Mucosa of descending colon (tissue), 3 donors: ENCODE measurements at places on chromosomes 4 and X.

DNA sequence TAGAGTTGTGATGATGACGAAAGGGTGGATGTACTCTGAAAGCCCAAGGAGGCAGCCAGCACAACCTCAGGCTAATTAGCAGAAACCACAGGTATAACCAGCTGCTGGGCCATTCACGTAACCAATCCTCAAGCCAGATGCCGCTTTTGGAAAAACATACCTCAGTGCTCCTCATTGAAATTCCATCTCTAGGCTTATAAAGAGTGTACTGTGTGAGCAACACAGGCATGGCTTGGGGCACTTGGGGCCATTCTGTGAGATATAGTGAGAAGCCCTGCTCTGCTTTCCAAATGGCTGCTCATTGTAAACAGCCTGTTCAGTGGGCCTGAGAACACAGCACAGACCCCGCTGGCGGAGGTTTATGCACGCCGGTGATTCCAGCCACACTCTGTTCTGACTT is 182.1 kb upstream of the HHIP start:
- no peak for DNase-seq

DNA sequence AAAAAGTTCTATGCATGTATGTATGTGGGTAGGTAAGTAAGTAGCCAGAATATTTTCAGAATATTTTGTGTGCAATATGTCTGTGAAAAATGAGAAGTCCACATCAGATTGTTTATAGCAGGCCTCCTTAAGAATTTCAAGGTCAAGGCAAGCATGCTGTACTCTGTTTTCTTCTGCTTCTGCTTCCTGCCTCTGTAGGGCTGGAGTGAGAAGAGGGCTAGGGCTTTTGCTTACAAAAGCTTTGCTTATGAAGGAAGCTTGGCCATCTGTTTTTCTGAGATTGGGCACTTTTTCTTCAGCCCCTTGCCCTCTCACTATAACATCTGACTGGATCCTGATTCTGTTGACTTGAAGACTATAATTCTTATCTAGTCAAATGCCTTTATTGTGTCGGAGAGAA is 150.4 kb downstream of the EMCN start:
- DNase-seq, result no peak

DNA sequence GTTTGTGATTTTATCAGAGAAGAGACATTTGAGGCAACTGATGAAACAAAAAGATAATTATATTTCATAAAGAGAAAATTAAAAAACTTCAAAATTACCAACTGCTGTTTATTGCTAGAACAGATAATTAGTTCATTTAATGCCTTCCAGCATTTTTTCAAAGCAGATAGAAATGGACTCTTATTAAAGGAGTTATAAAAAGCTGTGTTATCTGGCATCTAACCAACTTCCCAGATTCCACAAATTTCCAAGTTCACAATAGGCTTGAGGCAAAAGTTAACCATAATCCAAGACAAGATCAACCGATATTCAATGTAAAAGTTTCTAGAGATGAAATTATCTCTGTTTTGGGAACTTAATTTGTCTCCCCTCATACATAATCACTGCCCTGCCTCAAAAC is 152.4 kb downstream of the TSPAN5 start:
- no peak for DNase-seq

- no peak for DNase-seq
Measured at GRCh38 chr4:153081693-153082092, 122.5 kb upstream of the TRIM2 start.

- no peak for DNase-seq
Measured at GRCh38 chrX:8455557-8455956, 9.1 kb upstream of the VCX3B start.

- DNase-seq, result no peak
Measured at GRCh38 chrX:13055486-13055885, 11.1 kb upstream of the FAM9C start.

- DNase-seq, result no peak
Measured at GRCh38 chr4:99861120-99861905, 32.9 kb downstream of the LAMTOR3 start.

DNA sequence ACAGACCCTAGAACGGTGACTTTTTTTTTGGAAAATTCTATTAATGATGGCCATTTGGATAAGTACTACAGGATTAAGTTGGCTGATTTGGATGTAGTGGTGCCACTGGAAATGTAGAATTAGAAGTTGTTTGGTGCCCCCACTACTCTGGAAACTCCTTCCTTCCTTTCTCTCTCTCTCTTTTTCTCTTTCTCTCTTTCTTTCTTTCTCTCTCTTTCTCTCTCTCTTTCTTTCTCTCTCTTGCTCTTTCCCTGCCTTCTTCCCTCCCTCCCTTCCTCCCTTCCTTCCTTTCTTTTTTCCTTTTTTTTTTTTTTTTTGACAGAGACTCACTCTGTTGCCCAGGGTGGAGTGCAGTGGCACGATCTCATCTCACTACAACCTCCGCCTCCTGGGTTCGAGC is 2.7 kb downstream of the GAR1 start:
- no peak for DNase-seq

DNA sequence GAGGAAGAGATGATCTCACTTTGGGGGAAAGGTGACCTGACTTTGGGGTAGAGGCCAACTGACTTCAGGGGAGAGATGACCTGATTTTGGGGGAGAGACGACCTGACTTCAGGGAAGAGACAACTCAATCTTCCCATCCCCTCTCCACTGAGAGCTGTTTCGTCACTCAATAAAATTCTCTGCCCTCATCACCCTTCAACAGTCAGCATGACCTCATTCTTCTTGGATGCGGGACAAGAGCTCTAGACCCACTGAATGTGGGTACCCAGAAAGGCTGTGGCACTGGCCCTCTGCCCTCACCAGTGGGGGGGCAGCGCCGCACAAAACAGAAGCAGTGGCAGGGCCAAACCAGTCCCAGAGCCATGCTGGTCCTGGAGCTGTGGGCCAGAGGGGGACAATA is 34.6 kb downstream of the ATXN3L start:
- DNase-seq, result no peak

- no peak for DNase-seq
Measured at GRCh38 chrX:1153940-1154339, 58.5 kb downstream of the CRLF2 start.

DNA sequence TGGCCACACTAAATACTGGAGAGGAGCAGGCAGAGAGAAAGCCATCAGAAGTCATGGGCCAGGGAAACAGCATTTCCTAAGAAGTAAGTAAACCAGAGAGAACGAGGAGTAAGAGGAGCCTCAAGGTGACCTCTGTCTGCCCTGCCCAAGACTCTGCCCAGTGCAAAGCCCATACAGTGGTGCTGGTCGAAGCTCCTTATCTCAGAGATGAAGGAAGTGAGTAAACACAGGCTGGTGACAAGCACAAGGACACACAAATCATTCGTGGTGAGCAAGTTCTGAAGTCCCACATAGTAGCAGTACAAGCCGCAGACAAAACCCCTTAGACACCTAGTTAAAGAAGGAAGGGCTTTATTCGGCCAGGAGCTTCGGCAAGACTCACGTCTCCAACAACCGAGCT is 62.7 kb downstream of the DCTD start:
- no peak for DNase-seq

GRCh38 chrX:131942034-131942433 is 81.1 kb upstream of the STK26 start:
- DNase-seq, result no peak

- no peak for DNase-seq
Measured at GRCh38 chr4:67550857-67551256, 5.6 kb upstream of the CENPC start.

DNA sequence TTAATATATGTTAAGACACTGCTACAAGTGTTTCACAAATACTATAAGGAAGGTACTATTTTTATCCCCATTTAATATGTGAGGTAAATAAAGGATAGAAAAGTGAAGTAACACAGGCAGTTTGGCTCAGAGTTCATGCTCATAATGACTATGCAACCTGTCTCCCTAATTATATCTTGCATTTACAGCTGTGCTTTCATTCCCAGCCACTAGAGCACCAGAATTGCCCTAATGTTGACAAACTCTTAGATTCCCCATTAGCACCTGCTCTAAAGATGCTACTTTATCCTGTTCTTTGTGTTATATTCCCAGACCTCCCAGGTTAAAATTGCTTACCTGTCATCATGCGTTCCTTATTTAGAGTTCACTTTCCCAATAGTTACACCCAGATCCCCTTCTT is 833.6 kb downstream of the CCSER1 start:
- no peak for DNase-seq

DNA sequence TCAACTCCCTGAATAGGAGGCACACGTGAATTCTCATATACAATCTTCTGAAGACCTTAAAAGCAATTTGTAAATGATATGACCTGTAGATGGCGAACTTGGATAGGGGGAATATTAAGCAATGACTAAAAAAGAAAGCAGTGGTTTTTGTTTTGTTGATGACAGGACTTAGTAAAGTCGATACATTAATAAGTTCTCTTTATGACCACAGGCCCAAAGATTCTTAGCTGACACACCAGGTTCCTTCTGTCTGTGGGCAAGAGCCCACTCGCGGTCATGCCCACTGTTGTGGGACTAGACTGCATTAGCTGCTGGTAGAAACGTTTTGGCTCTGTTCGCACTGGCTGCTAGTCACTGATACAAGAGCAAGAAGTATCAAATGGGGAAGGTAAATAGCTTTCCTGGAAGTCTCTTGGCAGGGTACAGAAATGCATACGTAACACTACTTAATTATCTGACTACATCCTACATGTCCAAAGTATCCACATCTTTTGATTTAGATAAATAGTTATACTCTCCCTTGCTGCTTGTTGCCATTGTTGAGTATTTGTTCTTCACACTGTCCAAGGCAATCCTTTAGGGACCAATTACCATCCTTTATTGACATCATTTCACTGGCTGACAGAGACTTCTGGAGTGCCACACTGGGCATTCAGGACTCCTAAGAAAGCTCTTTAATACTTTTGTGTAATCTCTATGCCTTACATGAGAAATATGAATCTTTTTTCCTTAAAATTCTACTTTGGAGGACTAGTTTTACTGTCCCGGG is 31.0 kb downstream of the ALPK1 start:
- DNase-seq, result no peak

DNA sequence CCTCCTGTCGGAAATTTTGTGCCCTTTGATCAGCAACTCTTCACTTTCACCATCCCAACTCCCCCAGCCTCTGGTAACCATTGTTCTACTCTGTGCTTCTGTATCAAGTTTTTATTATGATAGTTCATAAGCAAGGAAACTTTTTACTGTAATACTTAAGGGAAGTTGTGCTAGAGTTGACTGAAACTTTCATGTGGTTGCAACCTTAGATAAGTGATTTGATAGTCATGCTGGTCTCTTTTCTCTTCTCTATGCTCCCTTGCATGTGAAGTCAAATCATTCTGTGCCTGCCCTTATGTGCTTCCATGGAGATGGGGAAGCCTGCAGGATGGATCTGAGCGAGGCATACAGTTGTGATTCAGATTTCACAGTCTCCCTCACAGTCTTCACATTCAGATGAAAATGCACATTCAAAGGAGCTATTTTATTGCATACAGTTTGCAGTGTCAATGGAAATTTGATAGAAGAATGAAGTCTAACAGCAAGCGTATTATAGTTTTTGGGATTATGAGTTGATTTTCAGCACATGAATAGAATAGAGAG is 1428.3 kb upstream of the TENM3 start:
- no peak for DNase-seq

GRCh38 chr4:122882857-122883735 is 39.3 kb downstream of the NUDT6 start:
- DNase-seq, result no peak

DNA sequence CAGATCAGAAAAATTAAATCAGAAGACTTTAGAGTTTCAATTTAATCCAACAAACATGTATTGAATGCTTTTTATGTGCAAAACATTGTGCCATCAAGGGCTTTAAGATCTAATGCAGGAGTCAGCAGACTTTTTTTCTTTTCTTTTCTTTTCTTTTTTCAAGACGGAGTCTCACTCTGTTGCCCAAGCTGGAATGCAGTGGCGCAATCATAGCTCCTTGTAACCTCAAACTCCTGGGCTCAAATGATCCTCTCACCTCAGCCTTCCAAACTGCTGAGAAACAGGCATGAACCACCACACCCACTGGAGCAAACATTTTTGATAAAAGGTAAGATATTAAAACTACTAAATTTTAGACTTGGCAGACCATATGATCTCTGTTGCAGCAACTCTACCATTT is 24.6 kb upstream of the LRBA start:
- no peak for DNase-seq

GRCh38 chr4:1002131-1002630 is 9.0 kb upstream of the SLC26A1 start:
- no peak for DNase-seq

- no peak for DNase-seq
Measured at GRCh38 chr4:15690020-15690809, 8.6 kb downstream of the FAM200B start.

GRCh38 chr4:80717204-80717603 is 313.3 kb upstream of the BMP3 start:
- DNase-seq, result no peak

DNA sequence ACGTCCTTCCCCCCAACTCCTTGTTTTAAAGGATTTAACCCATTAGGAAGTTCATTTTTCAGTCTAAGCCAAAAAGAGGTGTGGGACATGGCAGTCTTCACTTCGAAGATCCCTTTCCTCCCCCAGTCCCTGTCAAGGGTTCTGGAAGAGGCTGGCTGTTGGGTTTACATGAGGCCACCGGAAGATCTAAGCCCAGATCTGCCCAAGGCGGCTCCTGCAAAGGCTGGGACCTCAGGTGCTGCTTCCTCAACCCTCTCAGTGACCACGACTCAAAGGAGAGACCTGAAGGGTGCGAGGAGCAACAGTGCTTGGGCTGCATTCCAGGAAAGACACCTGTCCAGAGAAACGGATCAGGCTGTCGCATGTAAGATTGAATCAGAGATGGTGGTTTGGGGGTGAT is 23.5 kb upstream of the ETNPPL start:
- no peak for DNase-seq

GRCh38 chr4:171235521-171235920 is 577.7 kb upstream of the GALNTL6 start:
- no peak for DNase-seq

DNA sequence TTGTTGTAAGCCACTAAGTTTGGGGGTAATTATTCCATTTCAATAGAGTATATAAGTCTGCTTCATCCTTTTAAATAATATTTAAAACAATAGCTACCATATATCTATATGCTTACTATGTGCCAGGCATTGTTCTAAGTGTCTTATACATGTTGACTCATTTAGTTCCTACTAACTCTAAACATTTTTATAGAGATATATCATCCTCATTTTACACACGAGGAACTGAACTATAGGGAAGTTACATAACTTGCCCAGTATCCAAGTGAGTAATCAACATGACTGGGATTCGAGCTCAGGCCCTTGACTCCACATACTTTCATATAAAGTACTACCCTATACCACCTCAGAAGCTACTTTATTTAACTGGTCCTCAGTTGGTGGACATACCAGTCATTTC is 175.3 kb upstream of the RAI2 start:
- no peak for DNase-seq

DNA sequence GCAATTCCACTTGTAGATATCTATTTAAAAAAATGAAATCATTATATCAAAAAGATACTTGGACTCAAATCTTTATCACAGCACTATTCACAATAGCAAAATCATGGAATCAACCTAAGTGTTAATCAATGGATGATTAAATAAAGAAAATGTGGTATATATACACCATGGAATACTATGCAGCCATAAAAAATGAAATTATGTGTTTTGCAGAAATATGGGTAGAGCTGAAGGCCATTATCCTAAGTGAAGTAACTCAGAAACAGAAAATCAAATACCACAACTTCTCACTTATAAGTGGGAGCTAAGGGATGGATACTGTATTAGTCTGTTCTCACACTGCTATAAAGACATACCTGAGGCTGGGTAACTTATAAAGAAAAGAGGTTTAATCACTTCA is 14.3 kb upstream of the INTU start:
- no peak for DNase-seq

GRCh38 chrX:83501530-83501929 is 6.6 kb upstream of the POU3F4 start:
- no peak for DNase-seq

- no peak for DNase-seq
Measured at GRCh38 chr4:7379186-7379585, 55.5 kb downstream of the PSAPL1 start.
